ENCODE measurements at places on chromosomes 7 and 10. TPM values are rescaled to one million over a fixed set of nuclear protein-coding genes. Genes with fewer than 3 reads are reported as not detected.

- no peak for ATAC-seq
These were observed 422.7 kb downstream of the SORCS3 start for GRCh38 chr10:105063796-105064195.

GRCh38 chr7:26588511-26588910 is 275.9 kb downstream of the SKAP2 start:
- ATAC-seq, result peak; percentile 71

DNA sequence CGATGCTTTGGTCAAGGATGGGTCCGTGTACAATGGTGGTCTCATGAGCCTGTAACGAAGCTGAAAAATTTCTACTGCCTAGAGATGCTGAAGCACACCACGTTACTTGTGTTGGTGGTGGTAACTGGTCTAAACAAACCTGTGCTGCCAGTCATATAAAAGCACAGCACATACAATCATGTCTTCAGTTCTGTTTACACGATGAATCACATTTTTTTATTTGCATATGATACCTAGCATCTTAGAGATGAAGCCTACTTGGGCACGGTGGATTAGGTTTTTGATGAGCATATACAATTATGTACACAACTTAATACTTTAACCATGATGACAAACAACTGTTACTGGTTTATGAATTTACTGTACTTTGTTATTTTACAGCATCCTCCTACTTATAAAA is 201.0 kb downstream of the ZMYND11 start:
- no peak for ATAC-seq

GRCh38 chr7:24833549-24833948 is 76.3 kb upstream of the GSDME start:
- no peak for ATAC-seq

DNA sequence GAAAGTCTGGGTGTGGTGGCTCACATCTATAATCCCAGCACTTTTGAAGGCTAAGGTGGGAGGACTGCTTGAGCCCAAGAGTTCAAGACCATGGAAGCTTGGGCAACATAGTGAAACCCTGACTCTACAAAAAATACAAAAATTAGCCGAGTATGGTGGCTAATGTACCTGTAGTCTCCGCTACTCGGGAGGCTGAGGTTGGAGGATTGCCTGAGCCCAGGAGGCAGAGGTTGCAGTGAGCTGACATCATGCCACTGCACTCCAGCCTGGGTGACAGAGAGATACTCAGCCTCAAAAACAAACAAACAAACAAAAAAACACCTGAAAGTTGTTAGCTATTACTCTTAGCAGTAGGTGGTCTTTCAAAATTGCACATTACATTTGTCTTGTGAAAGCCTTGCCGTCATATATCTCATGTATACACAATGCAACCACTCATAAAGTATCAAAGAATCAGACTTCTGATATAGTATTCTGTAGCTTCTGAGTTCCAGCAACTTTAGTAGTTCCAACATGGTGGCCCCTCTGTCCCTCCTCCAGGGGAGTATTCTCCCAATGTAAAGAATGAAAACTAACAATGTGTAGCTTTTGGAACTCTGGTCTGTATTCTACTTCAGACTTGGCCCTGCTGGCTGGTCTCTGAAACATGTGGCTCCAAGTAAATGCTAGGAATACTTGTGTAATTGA is 101.5 kb downstream of the ZNF92 start:
- ATAC-seq, result no peak

DNA sequence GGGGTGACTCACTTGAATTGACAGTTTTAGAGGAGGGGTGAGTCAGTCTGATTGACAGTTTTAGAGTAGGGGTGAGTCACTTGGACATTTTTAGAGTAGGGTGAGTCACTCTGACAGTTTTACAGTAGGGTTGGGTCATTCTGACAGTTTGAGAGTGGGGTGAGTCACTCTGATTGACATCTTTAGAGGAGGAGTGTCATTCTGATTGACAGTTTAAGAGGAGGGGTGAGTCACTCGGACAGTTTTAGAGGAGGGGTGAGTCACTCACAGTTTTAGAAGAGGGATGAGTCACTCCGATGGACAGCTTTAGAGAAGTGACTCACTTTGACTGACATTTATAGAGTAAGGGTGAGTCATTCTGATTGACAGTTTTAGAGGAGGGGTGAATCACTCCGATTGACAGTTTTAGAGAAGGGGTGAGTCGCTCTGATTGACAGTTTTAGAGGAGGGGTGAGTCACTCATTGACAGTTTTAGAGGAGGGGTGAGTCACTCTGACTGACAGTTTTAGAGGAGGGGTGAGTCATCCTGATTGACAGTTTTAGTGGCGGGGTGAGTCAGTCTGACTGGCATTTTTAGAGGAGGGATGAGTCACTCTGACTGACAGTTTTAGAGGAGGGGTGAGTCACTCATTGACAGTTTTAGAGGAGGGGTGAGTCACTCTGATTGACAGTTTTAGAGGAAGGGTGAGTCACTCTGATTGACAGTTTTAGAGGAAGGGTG is 595.9 kb downstream of the DNAJB6 start:
- no peak for ATAC-seq

The IDI2 gene
- total RNA-seq, result not detected

Measured in motor neuron (in vitro differentiated cells).